SIG-M5 (cell line): ENCODE measurements at places on chromosomes 3 and 15.

DNA sequence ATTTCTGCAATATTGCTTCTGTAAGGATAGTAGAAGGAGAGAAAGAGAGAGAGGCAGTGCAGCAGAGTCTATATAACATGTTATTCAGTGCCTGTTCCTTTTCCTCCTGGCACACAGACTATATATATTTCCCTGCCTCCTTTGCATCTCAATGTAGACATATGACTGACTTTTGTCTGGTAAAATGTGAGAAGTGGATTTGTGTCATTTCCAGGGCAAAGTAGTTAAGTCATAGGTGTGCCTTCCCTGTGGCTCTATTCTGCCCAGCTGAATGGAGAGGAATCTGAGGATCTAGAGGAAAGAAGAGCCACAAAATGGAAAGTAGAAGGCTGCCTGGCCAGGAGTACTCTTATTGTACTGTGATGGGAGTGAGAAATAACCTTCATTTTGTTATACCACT, 54.6 kb upstream of the CADPS start:
- DNase-seq: no peak

- no peak for DNase-seq
Measured at GRCh38 chr3:34851137-34851536, 788.2 kb upstream of the ARPP21 start.

DNA sequence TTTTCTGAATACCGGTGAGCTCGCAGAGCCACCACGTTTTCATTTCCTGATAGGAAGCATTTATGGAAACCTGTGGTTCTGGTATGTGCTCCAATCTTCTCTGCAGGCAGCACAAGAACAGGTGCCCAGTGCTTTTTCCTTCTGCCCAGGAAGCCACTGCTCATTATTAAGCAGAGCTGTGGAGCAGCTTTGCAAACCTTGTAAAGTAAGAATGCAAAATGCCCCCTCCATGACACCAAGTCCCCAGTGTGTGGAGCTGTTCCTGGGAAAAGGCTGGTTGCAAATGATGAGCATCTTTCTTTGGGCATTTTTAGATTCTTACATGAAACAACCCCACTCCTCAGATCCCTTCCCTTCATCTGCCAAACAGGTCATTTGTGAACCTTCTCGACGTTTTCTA, 65.7 kb upstream of the MRPL3 start:
- DNase-seq: no peak

- DNase-seq: no peak
Measured at GRCh38 chr15:51223771-51224229, 114.6 kb downstream of the CYP19A1 start.

GRCh38 chr3:23863060-23863459, 53.7 kb downstream of the NKIRAS1 start:
- no peak for DNase-seq

DNA sequence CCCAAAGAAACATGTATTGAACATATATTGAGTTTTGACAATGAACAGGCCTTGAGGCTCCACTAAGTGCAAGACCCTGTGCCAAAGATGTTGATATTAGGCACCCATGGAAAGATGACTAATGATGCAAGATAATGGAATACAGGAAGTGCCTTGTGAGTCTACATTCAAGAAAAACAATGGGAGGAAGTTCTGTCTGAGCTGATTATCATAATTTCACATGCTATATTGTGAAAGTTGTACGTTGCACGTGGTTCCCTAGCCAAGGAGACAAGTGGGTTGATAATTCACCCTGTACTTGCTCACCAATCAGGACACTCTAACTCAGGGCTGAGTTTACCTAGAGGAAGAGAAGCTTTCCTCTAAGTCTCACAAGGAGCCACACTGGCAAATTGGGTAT, 186.9 kb upstream of the STAC start:
- no peak for DNase-seq

- DNase-seq: peak; percentile 36
Measured at GRCh38 chr3:10189557-10190354, 25.0 kb downstream of the IRAK2 start.

GRCh38 chr15:67142767-67143100, 77.3 kb downstream of the SMAD3 start:
- DNase-seq: no peak

- DNase-seq: no peak
Measured at GRCh38 chr3:150365132-150365604, 42.9 kb upstream of the TSC22D2 start.

- DNase-seq: no peak
Measured at GRCh38 chr3:34483311-34483887, 685.0 kb downstream of the PDCD6IP start.

- no peak for DNase-seq
Measured at GRCh38 chr3:133474251-133474801, 74.5 kb downstream of the BFSP2 start.

DNA sequence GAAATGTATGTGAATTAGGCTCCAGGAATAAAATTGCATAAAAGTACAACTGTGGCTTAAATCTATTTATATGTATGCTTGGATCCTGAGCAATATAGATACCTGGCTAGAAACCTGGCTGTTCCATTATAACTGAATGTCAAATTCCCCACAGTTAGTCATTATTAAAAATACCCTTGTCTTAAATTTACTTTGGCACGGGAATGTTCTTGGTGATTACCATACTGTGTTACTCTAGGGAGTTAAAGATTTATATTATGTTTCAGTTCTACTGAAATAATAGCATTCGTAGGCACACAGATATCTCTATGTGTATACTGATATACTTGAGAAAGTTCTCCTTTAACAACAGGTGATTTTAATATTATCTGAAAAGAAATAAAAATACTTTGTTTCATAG, 394.1 kb downstream of the PTPRG start:
- no peak for DNase-seq

GRCh38 chr3:100783619-100784018, 74.3 kb downstream of the TFG start:
- DNase-seq: no peak

DNA sequence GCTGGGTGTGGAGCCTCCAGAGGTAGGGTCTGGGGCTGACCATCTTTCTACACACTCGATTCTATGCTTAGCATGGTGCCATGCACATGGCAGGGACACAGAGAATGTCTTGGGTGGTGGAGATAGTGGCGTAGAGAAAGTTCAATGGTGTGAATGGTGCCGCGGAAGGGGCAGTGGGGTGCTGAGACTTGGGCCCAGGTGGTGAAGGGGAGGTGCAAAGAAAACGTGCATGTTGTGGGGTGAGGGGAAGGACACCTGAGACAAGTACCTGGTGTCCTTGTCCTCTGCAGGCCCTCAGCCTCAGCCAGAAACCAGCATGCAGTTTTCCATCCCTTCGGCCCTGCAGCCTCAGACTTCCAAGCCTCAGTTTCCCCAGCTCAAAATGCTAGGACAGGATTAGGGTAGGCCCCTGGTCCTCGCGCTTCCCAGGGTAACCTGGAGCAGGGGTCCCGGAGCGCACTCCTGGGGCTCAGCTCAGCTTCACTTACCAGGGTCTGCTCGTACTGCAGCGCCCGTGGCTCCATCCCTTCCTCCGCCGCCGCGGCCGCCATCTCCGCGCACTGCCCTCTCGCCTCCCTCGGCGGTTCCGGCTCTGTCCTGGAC, 375 bp downstream of the CLCN2 start:
- DNase-seq: no peak
